Tibial nerve (tissue), 4 donors: ENCODE measurements at places on chromosomes 12 and 14.

DNA sequence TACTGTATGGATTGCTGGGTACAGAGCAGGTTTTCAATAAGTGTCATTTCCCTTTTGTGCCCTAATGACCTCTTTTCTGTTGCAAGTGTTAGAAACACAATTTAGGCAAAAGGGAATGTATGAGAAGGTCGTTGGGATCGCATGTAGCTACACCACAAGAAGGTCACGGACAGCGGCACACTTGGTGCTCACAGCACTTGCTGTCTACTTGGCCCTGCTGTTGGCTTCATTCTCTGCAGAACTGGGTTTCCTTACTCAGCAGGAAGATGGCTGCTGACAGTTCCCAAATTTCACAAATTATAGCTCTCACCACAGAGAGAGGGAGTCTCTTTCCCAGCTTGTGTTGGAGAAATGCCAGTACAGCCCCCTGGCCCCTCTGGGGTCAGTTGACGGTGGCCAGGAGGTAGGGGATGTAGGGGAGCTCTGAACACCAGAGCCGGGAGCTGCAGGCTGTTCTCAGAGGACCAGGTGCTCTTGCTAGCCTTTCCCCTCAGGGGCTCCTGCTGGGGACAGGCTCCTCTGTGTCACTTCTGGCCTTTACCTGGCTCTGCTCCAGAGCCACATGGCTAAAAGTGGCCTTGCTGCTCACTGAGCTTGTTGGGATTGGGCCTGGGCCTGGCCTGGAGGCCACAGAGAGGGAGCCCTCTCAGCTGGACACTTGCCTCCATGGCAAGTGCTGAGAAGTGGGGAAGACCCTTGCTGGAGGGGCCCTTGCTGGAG is 50.9 kb upstream of the BCL7A start:
- DNase-seq = no peak
- no peak overlapping the region for H3K4me3 ChIP-seq
- no peaks in the 10 kb centered on the region for H3K36me3 ChIP-seq
- H3K4me1 ChIP-seq = no peaks in the 10 kb centered on the region
- no peak overlapping the region for H3K27ac ChIP-seq

DNA sequence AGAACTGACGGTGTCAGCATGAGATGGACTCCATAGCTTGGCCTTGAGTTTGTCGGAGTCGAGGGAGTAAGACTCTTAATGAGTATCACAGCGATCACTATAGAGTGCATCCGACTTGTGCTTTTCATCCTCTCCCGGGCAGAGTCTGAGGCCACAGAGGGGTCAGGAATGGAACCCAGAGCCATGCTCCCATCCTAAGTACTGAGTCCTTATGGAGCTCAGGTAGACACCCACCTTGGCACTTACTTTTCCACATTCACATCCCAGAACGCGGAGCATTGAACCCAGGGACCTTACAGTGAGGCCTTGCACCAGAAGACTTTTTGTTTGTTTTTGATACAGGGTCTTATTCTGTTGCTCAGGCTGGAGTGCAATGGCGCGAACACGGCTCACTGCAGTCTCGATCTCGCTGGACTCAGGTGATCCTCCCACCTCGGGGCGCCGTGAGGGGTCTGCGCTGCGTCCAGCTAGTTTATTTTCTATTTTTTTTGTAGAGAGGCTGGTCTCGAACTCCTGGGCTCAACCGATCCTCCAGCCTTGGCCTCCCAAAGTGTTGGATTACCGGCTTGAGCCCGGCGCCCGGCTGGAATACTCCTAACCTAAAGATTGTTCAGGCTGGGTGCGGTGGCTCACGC is 719 bp upstream of the SRSF9 start:
- H3K4me3 ChIP-seq = peak overlapping the region; percentile 100
- H3K4me1 ChIP-seq = peaks cover 33% of the 10 kb centered on the region
- H3K27me3 ChIP-seq = no peaks in the 10 kb centered on the region
- H3K36me3 ChIP-seq = peaks cover 22% of the 10 kb centered on the region
- peak overlapping the region; percentile 94 for H3K27ac ChIP-seq

GRCh38 chr12:123942911-123943648 is 29.6 kb downstream of the CCDC92 start:
- H3K4me1 ChIP-seq = peaks cover 34% of the 10 kb centered on the region
- H3K4me3 ChIP-seq = no peak overlapping the region
- H3K27ac ChIP-seq = no peak overlapping the region
- no peak for DNase-seq
- no peaks in the 10 kb centered on the region for H3K27me3 ChIP-seq

- no peak for DNase-seq
- H3K4me3 ChIP-seq = no peak overlapping the region
- no peaks in the 10 kb centered on the region for H3K4me1 ChIP-seq
- no peak overlapping the region for H3K27ac ChIP-seq
Measured at GRCh38 chr14:103753774-103754173, 38.2 kb downstream of the ZFYVE21 start.

GRCh38 chr12:56991319-56992246 is 14.8 kb downstream of the ZBTB39 start:
- H3K36me3 ChIP-seq = no peaks in the 10 kb centered on the region
- DNase-seq = peak; percentile 20
- peaks cover 24% of the 10 kb centered on the region for H3K4me1 ChIP-seq
- no peak overlapping the region for H3K4me3 ChIP-seq
- H3K27me3 ChIP-seq = no peaks in the 10 kb centered on the region
- no peak overlapping the region for H3K27ac ChIP-seq

DNA sequence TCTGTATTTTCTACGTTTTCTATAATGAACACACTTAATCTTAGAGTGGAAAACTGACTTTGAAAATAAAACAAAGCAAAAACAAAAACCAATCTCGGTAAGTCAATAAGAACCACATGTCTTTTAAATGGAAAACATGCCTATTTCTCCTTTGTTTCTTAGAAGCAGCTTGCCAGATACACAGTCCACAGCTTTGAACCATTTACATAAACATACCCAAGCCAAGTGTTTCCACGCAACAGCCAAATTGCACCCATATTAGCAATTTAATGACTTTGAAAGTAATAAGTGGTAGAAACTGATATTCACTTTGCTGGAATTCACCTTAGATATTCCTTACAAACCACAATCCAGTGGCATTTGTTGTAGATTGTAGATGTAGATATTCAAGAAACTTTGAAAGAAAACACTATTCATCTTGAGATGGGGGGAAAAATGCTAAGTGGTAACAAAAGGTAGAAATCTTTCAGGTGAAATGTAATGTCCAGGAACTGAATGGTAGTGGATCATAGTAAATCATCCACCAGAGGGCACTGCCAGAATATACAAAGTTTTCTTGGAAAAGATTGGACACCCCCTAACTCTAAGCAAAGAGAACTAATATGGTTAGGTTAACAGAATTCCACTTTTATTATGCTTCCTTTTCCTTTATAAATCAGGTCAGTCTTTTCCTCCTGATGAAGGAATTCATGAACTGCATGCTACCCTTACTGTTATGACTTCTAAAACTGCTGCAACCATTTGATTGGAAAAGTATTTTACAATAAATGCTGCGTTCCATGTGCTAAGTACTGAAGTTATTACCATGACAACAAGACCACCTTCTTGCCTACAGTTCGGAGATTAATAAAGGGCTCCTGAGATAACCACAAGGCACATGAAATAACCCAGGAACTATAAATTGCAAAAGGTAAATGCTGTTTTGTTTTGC is 69.8 kb downstream of the RERG start:
- no peaks in the 10 kb centered on the region for H3K36me3 ChIP-seq
- H3K4me3 ChIP-seq = no peak overlapping the region
- H3K27me3 ChIP-seq = no peaks in the 10 kb centered on the region
- H3K27ac ChIP-seq = peak overlapping the region; percentile 52

DNA sequence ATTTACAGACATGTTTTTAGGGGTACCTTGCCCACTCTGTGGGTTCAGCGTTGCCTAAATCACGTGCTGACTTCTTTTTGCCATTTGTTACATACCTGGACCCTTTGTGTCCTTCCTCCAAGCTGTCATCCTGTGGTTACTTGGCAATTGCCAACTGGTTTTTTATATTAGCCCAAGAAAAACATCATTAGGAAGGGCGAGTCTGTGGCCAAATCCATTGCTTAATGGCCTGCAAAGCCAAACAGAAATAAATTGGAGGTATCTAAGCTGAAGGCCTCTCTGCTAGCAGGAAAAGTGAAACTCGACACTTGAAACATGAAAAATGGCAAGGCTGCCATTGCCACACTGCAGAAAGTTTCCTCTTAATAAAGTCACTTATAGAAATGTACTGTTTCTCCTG is 190.4 kb downstream of the NUAK1 start:
- no peak overlapping the region for H3K4me3 ChIP-seq
- H3K27me3 ChIP-seq = no peaks in the 10 kb centered on the region
- H3K36me3 ChIP-seq = no peaks in the 10 kb centered on the region
- DNase-seq = peak; percentile 38
- H3K4me1 ChIP-seq = no peaks in the 10 kb centered on the region

GRCh38 chr12:46332260-46332659 is 40.3 kb downstream of the SLC38A2 start:
- H3K4me3 ChIP-seq = no peak overlapping the region
- H3K27me3 ChIP-seq = no peaks in the 10 kb centered on the region
- H3K27ac ChIP-seq = no peak overlapping the region
- no peak for DNase-seq
- H3K4me1 ChIP-seq = no peaks in the 10 kb centered on the region

DNA sequence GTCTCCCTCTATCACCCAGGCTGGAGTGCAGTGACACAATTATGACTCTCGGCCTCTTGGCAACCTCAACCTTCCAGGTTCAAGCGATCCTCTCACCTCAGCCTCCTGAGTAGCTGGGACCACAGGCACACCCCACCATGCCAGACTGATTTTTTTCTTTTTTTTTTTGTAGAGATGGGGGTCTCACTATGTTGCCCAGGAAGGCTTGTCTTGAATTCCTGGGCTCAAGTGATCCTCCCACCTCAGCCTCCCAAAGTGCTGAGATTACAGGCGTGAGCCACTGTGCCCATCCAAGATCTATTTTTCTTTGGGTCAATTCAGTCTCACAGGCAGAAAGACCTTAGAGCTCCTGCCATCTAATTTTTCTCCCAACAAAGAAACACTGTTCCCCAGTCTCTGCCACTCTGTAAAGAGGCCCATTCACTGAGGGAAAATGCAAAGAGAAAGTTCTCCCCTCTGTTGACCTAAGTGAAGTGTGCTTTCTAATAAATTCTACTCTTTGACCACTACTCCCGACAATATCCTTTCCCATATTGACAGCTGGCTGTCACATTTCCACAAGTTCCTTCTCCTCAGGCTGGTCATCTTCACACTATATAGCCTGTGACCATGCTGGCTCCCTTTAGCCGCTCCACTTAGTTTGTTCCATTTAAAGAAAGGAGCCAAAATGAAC is 23.3 kb downstream of the TMED8 start:
- H3K27ac ChIP-seq = no peak overlapping the region
- no peak overlapping the region for H3K4me3 ChIP-seq
- no peaks in the 10 kb centered on the region for H3K36me3 ChIP-seq
- DNase-seq = no peak

DNA sequence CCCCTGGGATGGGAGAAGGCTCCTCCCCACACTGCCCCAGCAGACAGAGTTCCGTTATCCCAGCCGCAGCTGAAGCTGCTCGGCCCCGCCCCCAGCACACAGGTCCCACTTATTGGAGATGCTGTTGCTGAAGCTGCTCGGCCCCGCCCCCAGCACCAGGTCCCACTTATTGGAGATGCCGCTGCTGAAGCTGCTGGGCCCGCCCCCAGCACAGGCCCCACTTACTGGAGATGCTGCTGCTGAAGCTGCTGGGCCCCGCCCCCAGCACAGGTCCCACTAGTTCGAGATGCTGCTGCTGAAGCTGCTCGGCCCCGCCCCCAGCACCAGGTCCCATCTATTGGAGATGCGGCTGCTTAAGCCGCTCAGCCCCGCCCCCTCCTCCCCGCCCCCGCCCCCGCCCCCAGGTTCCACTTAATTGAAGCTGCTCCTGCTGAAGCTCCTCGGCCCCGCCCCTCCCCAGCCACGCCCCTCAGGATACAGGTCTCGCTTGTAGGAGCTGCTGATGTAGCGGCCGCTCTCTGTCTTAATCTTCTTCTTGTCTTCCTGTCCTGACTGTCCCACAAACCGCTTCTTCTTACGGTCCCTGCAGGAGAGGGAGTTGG is 12.0 kb downstream of the CFAP73 start:
- H3K36me3 ChIP-seq = peaks cover 2% of the 10 kb centered on the region
- no peaks in the 10 kb centered on the region for H3K4me1 ChIP-seq
- H3K4me3 ChIP-seq = no peak overlapping the region

DNA sequence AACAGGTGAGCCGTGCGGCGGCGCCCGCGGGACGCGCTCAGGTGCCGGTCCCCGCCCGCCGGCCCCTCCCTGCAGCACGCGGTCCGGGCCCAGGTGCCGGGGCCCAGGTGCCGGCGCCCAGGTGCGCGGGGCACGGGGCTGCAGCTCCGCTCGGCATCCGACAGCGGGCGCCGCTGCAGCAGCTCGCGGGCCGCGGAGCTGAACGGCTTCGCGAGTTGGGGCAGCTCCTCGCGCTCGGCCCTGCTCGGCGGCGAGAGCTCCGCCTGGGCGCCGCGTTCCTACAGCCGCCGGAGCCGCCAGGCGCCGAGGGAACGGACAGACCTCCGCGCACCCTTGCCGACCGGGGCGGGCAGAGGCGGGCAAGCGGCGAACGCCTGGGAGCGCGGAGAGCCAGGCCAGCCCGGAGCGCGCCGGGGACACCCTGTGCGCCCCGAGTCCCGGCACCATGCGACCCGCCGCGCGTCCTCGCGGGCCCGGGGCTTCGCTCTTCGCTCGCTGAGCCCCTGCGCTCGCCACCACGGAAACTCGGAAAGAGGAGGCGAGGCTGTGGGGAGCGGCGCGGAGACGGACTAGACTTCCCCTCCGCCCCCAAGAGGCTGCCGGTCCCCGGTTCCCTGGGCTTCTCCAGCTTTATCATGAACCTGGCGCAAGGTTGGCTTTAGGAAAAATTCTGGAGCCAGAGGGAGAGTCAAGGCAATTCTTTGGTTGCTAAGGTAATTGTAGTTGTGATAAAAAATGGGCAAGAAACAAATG is at the start of gene RGS6:
TSS of gene RGS6 (plus strand) at position 201 of the 753 bp plus-strand sequence.
- peak within 1 kb of the TSS; percentile 72 for H3K27ac ChIP-seq
- H3K4me1 ChIP-seq = peaks cover 18% of the 10 kb centered on the region
- H3K27me3 ChIP-seq = no peaks in the 10 kb centered on the region
- DNase-seq = no peak

DNA sequence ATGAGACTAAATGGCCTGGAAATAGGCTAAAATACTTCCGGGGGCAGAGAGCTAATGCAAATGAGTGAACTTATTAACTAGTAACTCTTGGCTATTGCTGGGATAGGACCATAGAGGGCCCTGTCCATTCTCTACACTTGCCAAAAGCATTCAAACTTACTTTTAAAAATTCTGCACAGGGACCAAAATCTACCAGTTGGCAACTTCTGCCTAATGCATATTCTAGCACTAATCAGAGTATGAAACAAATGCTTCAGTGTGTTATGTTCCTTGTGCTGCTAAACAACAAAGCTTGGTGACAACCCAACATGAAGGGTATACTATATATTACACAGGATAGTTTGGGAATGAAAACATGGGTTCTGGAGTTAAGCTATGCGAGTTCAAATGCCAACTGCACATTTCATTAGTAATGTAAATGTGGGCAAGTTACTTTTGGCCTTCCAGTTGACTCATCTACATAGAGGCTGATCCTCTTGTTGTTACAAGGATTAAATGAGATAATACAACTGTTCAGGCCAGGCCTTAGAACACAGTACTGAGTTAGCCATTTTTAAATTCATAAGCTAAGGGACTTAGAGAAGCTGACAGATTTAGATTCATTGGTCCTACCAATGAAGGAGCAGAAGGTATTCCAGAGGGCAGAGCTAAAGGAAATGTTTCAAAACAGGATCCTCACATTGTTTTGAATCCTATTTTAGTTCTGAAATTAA is 32.4 kb downstream of the HIGD1C start:
- no peak overlapping the region for H3K4me3 ChIP-seq
- H3K27ac ChIP-seq = peak overlapping the region; percentile 50
- H3K36me3 ChIP-seq = peaks cover 32% of the 10 kb centered on the region
- no peaks in the 10 kb centered on the region for H3K27me3 ChIP-seq
- peaks cover 41% of the 10 kb centered on the region for H3K4me1 ChIP-seq
